Stimulated activated CD4-positive, alpha-beta T cell treated with anti-CD3 and anti-CD28 coated beads, Interleukin-4, amount 100 ng/mL, for 1 hour (primary cell): ENCODE measurements at places on chromosomes 3 and 15.
A peak's percentile ranks its signal among the peaks of the same experiment; 100 is the strongest.

- DNase-seq = no peak
Measured at GRCh38 chr3:58419780-58420507, 13.7 kb downstream of the PDHB start.

DNA sequence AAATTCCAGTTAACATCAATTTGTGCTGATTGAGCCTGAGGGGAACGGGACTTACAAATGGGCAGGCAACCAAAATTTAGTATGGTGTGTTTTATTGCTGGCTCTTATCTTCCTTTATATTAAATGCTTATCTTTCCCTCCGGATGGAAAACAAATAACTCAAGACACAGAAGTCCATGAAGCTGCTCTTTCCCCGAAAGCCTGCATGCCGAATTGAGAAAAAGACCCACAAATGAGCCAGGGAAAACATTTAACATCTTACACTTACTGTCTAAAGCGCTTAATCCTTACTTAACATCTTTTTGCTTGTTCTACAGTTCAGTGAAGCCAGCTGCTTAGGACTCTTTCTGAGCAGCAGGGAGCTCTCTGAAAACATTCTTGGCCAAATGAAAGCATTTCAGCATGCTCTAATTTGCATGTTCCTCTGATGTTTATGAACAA, 49.5 kb downstream of the HEG1 start:
- DNase-seq = no peak

DNA sequence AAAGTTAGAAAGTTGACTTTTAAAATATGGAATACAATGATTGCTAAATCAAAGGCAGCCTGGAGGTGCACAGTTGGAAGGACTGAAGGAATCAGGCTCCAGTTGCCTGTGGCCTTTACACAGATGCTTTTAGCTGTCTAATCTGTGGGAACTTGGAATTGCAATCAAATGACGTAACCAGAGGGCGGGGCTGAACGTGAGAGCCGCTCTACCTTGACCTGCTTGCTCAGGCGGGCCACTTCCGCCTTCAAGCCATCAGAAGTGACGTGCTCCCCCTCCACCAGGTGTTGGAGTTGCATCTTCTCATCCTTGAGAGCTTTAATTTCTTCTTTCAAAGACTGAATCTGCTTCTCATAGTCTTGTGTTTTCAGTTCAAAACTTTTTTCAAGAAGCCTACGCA, 37.7 kb upstream of the GNB5 start:
- no peak for DNase-seq

- DNase-seq = no peak
Measured at GRCh38 chr15:90449206-90449735, 61.2 kb downstream of the IQGAP1 start.

DNA sequence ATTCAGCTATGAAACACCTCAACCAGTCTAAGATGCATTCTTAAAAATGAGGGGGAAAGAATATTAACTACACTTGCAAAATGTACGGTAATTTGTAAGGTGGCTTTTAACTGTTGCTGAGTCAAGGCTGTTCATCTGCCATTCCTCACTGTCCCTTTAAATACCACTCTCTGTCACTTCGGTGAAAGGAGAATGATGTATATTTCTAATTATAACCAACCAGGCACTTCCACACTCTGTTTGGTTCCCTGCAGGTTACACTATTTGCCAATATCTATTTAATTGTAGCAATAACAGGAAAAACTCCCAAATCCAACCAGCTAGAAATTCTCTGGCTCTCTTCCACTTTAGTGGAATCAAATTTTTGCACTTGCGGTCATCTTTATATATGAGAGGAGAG, 70.5 kb upstream of the SLCO3A1 start:
- no peak for DNase-seq

GRCh38 chr3:11847607-11848006, 922 bp upstream of the TAMM41 start:
- DNase-seq = no peak

- DNase-seq = no peak
Measured at GRCh38 chr15:77904436-77904821, 173.1 kb downstream of the TBC1D2B start.

GRCh38 chr15:35136321-35137189, 51.5 kb upstream of the NANOGP8 start:
- DNase-seq = no peak

- DNase-seq = no peak
Measured at GRCh38 chr3:144566320-144566719, 594.7 kb downstream of the DIPK2A start.

DNA sequence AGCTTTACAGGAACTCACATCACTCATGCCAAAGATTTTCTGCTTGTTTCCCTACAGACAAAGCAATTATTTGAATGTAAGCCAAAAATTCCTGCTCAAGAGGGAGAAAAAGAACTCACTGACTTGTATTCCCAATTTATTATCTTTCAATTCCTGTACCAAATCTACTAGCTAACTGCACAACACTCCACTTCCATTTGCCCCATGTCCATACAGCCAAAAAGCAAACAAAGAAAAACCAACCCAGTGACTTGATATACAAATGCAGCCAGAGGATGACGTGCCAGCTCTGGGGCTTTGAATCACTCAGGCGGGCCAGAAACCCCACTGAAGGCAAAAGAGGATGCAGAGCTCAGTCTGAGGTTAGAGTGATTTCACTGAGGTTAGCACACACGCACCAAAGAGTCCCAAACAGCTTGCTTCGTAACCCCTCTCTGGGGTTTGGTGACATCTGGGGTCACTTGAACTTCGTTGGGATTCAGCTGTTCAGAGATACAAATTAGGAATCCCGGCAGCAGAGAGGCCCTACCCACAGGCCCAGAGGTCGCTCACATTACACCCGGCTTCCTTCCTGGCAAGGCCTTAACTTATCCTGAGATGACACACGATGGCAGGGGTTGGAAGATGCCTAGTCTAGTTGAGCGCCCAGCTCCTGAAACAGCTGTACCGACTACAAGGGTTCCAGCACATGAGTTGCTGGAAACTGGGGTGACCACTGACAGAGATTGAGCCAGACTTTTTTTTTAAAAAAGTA, 1.6 kb downstream of the RFTN1 start:
- DNase-seq = peak; percentile 66

DNA sequence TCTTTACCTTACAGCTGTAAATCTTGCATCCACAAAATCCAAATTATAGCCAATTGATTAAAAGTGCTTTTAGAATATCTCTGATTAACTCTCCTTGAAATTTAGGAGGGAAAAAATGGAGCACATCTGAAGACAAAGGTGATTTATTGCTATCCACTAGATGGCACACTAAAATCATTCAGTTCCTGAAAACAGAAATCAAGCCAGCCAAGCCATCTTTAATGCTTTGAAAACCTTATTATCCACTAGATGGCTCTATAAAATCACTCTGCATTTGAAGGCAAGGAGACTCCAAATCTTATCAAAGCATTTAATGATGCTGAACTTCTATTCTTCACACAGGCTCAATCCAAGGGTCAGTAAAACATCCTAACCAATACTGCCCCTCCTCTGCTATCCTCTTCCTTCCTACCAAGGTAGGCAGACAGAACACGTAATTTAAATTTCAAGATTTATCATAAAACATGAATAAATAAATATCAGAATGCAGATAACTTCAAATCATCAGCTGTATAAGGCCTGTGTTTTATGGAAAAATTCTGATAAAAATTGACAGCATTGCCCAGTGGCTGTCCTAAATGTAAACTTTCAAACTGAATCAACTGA, 48.4 kb downstream of the GOLIM4 start:
- no peak for DNase-seq

GRCh38 chr3:127820221-127820825, 2.0 kb downstream of the MGLL start:
- DNase-seq = no peak

DNA sequence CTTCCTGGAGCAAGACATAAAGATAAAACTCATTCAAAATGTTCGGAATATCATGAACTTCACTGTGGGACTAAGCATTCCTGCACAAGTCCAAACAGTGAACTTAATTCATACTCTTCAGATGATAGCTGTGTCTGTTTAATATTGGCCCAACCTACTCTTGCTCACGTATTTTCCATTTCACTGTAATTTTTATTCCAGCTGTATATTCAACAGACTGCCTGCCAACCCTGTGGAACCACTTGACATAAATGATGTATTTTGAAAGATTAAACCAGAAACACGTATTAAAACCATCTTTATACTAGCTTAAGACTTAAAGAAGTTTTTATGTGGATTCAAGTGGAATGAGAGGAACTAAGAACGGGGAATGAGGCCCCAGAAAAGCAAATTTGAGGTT, 172.5 kb downstream of the TMEM108 start:
- no peak for DNase-seq

DNA sequence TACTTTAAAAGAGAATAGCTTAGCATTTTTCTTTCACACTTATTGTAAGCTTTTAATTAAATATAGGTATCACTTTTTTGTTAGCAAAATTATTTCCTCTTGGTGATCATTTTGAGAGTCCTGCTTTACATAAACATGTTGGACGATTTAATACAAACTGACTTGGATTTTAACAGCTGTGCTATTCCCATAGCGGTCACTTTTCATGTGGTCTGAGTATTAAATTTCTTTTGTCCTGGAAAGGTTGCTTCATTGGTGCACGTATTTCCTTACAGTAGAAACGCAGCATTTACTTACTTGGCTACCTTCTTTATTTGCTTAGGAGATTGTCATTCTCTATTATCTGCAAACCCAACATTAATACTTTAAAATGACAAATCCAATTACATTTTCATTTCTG, 109.4 kb downstream of the ATG7 start:
- no peak for DNase-seq

GRCh38 chr3:156029208-156029607, 91.2 kb upstream of the KCNAB1 start:
- DNase-seq = no peak

DNA sequence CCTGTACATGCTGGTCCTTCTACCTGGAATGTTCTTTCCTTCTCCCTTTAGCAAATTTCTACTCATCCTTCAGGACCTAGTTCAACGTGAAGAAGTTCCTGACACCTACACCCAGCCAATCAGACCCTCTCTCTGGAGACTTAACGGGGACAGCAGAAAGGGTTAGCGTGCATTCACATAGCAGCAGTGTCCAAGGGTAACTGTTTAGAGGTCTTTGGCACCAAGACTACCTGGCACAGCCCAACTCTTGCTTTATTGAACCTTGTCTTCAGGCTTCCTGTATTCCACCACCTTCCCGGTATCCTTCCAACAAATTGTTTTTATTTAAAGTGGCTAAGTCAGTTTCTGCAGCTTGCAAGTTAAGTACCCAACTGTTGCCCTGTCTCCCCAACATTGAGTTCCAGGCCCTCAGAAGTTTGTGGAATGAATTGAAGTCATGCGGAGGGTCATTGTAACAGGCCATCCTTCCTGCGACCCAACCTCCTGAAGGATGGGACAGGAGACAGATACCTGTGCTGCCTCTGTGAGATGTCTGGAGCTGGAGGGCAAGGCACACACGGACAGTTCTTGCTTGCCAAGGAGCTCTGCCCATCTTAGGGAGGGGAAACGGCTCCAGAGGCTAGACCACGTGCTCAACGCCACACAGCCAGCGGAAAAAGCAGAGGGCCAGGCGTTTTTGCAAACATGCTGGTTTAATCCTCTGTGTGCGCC, 14.4 kb upstream of the WNT7A start:
- no peak for DNase-seq

GRCh38 chr15:59456114-59456513, 18.1 kb downstream of the FAM81A start:
- DNase-seq = no peak

GRCh38 chr3:170096342-170096741, 58.5 kb downstream of the GPR160 start:
- DNase-seq = no peak

GRCh38 chr3:117495620-117496019, 786.0 kb downstream of the TUSC7 start:
- DNase-seq = no peak
